ENCODE measurements at places on chromosomes 1 and 21. TPM values are rescaled to one million over a fixed set of nuclear protein-coding genes. Genes with fewer than 3 reads are reported as not detected.

DNA sequence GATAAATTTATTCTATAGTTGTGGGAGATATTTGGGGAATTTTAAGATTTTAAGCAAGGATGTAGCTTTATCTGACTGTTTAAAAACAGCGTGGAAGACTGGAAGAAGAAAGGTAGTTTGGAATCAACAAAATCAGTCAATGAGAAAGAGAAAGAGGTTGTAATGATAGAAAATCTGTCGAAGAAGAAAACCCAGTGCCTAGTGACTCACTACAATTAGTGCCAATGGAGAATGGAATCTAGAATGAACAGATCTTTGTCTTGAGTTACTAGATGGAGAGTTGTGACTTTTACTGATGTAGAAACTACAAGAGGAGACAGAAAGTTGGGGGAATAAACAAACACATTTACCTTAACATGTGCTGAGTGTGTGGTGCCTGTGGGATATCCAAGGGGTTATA, 577.8 kb upstream of the NR5A2 start:
- no peak for DNase-seq

The RYR2 gene
- not detected for total RNA-seq

- DNase-seq: no peak
Measured at GRCh38 chr1:205271277-205271676, 43.5 kb downstream of the TMCC2 start.

GRCh38 chr21:29854795-29855194, 85.0 kb downstream of the GRIK1 start:
- DNase-seq: no peak

GRCh38 chr1:186763107-186763506, 65.6 kb upstream of the PLA2G4A start:
- DNase-seq: no peak

DNA sequence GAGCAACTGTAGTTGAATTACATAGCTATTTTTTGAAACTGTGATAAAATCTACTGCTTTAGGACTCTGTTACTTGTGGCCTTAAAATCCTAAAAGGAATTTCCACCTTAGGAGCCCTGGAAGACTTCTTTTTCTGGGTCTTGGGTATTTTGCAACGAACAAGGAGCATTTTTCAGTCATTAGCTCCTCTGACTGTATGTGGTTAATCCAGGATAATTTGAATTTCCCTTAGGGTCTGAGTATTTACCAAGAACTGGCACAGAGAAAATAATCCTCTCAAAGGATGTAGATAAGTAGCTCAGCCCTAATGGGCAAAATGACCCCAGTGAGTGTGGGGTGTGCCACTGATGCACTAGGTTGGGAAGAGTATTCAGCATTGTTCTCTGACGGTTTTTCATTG, 170.4 kb downstream of the VAV3 start:
- no peak for DNase-seq

DNA sequence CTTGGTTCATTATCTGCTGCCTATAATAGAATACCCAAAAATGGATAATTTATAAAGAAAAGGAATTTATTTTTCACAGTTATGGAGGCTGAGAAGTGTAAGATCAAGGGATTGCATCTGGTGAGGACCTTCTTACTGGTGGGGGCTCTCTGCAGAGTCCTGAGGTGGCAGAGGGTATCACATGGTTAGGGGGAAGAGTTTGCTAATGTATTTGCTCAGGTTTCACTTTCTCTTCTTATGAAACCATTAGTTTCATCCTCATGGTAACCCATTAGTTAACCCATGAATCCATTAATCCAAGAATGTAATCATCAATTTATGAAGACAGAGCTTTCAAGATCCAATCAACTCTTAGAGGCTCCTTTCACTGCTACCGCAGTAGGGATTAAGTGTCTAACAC, 120.6 kb downstream of the DNM3 start:
- no peak for DNase-seq

The ADORA3 gene
- not detected for total RNA-seq

DNA sequence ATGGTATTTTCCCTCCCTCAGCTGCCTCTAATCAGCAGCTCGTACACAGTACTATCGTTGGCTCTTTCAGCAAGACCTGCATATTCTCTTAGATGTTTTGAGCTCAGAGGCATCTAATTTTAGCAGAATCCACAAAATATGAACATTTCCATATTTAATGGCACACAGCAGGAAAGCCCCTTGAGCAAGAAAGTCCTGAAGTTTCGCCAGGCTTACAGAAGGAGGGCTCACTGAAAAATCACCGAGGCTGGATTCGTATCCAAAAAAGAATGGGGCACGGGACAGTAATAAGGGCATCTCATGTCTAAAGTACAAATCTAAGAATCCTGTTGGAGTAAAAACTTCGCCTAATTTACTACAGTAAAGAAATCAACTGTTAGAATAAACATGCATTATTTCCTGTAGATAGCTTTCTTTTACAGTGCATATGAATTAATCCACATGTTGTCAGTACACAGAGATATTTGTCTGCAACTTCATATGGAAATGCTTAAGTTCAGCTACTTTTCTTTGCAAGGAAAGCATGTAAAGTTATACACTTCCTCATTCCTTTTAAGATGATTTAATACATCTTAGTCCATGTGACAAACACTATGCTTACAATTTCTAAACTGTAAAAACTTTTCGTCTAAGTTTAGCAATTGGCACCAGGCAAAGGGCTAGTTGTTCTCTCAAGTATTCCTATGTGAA, 1205.3 kb upstream of the ADGRL4 start:
- no peak for DNase-seq

DNA sequence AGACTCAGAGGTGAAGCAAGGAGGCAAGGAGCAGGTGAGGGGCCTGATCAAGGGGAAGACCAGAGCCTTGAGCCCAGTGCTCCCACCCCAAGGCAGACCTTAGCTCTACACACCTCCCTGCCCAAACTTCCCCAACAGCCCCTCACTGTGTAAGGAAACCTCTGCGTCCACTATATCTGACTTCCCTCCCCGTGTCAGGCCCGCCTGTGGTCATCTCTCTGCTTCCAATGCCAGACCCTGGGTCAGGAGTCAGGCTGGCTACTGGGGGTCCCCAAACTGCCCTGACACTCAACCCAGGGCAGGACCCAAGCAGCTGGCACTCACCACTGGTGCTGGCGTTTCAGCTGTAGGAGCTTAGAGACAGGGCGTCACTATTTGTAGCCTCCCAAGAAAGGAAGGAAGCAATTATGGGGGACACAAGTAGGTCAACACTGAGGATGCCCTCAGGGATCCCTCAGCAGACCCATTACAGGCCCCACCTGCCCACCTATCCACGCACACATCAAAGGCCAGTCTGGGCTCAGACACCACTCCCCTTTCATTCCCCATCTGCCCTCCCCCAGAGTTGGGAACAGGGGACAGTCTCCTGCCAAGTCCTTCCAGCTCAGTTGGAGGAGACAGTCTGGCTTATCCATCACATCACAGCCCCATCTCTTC, 811 bp upstream of the S100A3 start:
- no peak for DNase-seq

DNA sequence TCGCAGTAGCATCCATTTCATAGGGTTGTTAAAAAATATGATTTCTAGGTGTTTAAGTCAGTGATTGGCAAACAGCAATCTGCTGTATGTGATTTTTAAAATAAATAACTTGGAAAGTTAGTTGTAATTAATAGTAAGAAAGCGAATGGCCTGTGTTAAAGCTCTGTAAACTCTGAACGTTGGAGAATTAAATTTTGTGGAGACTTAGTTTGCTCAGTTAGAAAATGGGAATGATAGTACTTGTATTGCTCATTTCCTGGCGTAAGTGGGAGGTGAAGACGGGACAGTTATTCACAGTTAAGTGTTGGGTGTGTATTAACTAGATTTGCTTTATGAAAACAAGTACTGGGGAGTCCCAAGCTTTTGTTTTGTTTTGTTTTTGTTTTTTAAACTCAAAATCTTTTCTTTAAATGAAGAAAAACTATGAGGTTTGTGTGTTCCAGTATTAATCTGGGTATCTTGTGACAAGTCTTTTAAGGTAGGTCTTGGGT, 995 bp downstream of the CACYBP start:
- no peak for DNase-seq

- no peak for DNase-seq
Measured at GRCh38 chr1:21838359-21839157, 26.5 kb downstream of the LDLRAD2 start.

GRCh38 chr1:23167353-23168078, 1.1 kb downstream of the LUZP1 start:
- peak; percentile 30 for DNase-seq

DNA sequence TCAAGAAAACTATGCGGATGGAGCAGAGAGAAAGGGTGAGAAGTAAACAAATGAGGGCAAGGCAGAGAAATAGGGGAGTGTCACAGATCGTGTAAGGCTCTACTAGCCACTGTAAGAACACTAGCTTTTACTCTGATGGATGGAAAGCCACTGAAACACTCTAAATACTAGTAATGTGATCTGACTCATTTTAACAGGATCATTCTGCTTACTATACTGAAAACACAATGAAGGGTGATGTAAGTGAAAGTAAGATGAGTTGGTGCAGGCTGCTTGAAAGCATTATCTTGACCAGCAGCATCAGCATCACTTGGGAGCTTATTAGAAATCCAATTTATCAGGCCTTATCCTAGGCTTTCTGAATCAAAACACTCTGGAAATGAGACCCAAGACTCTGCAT, 32.7 kb downstream of the TUT4 start:
- no peak for DNase-seq

- no peak for DNase-seq
Measured at GRCh38 chr21:46227811-46228344, 696 bp downstream of the LSS start.

DNA sequence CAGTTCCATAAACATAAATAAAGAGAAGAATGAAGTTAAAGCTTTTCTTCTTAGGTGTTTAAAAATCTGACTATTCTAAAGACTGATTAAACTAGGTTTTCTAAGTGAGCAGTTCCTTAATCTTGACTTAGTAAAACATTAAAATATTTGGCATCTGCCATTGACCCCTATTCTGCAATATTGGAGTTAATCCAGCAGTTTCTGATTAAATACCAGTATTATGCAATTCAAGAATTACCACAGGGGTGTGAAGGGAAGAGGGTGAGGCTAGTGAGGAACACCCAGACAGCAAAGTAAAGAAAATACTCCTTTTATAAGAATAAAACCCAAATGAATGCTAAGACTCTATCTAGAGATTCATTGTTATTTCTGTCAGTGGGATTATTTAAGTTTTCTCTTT, 40.9 kb downstream of the CLIC4 start:
- DNase-seq: no peak

- DNase-seq: no peak
Measured at GRCh38 chr21:14707511-14708020, 161.5 kb upstream of the SAMSN1 start.

DNA sequence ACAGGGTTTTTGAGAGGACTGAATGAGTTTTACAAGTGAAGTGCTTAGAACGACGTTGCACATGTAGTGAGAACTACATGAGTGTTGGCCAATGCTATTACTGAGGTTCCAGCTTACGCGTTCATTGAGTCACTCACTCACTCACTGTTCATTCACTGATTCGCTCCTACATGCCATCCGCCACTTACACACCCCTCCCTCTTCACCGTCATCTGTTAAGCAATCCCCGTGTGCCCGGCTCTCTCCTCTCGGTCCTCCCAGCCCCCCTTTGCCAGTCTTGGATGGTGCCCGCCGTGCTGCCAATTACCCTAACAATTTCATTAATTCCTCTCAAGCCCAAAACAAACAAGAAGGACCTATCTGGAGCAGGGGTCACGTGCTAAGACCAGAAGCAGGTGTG, 27.3 kb upstream of the EPHA2 start:
- no peak for DNase-seq

The TSPAN2 gene
- total RNA-seq: 1.0 TPM

DNA sequence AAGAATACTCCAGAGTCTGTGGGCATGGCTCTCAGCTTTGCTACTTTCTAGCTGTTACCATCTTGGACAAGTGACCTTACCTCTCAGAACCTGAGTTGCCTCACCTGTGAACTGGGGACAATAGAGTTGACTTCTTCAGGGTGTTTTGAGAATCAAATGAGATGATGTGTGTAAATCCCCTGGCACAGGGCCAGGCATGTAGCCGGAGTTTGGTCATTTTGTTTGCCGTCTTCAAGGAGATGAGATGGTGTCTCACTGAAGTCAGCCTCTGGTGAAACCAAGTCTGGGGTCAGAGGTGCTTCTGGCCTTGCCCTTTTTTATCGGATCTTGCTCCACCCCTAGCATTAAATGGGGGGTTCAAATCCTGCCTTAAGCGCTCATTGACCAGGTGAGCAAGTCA, 149.2 kb upstream of the TMEM51 start:
- no peak for DNase-seq

GRCh38 chr1:203481196-203481595, 5.6 kb downstream of the PRELP start:
- no peak for DNase-seq

GRCh38 chr1:208183977-208184911, 59.9 kb downstream of the PLXNA2 start:
- DNase-seq: no peak
